Body of pancreas (tissue), 4 donors: ENCODE measurements at places on chromosomes 5 and 9. TPM values are rescaled to one million over a fixed set of nuclear protein-coding genes. Genes with fewer than 3 reads are reported as not detected.

Gene GOLM1
- total RNA-seq = 36.6 TPM

GRCh38 chr5:50749873-50750272 lies 83.4 kb downstream of the PARP8 start:
- H3K4me3 ChIP-seq = no peak overlapping the region
- peaks cover 15% of the 10 kb centered on the region for H3K4me1 ChIP-seq
- H3K36me3 ChIP-seq = no peaks in the 10 kb centered on the region

- no peak overlapping the region for H3K4me3 ChIP-seq
- no peak overlapping the region for H3K27ac ChIP-seq
- DNase-seq = no peak
- no peaks in the 10 kb centered on the region for H3K4me1 ChIP-seq
- no peaks in the 10 kb centered on the region for H3K27me3 ChIP-seq
- no peaks in the 10 kb centered on the region for H3K36me3 ChIP-seq
Measured at GRCh38 chr5:39919876-39920275, 495.1 kb upstream of the DAB2 start.

- no peak for DNase-seq
- no peaks in the 10 kb centered on the region for H3K27me3 ChIP-seq
- no peak overlapping the region for H3K27ac ChIP-seq
Measured at GRCh38 chr5:58545912-58546311, 37.0 kb upstream of the RAB3C start.

DNA sequence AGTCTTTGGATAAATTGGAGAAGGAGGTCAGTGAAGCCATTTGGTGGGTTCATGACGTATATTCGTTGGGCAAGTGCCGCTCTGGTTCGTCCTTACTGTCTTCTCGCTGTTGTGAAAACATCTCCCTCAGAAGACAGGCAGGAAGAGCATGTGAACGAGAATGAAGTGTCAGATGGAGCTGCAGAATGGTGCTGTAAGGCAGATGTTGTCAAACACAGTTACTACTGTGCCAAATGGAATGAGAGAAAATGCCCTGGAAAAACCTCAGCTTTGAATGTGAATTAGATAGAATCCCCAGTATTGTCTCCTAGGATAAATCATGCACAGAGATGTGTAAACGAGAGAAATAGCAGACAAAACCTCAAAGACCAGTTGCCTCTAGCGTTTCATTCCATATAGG lies 121.5 kb downstream of the CAMK4 start:
- no peaks in the 10 kb centered on the region for H3K4me1 ChIP-seq
- H3K27me3 ChIP-seq = no peaks in the 10 kb centered on the region
- DNase-seq = no peak
- H3K4me3 ChIP-seq = no peak overlapping the region

- no peak for DNase-seq
- H3K36me3 ChIP-seq = no peaks in the 10 kb centered on the region
- H3K4me1 ChIP-seq = no peaks in the 10 kb centered on the region
- no peak overlapping the region for H3K4me3 ChIP-seq
- no peaks in the 10 kb centered on the region for H3K27me3 ChIP-seq
Measured at GRCh38 chr9:106287091-106287631, 575.8 kb upstream of the ZNF462 start.
